ENCODE measurements at places on chromosomes 3 and 15. TPM values are rescaled to one million over a fixed set of nuclear protein-coding genes. Genes with fewer than 3 reads are reported as not detected.

The HPS3 gene
- total RNA-seq, result 34.7 TPM

The ALDH1L1 gene
- total RNA-seq, result 0.19 TPM

The LSM3 gene
- 21.4 TPM for total RNA-seq

The PTH1R gene
- total RNA-seq, result 0.28 TPM

The METTL6 gene
- total RNA-seq, result 30.8 TPM

The AADAC gene
- total RNA-seq, result 20.8 TPM

The TF gene
- total RNA-seq, result 1.1 TPM

The BNC1 gene
- 0.49 TPM for total RNA-seq

The MYEF2 gene
- 17.3 TPM for total RNA-seq

The MASP1 gene
- 0.06 TPM for total RNA-seq

The PRR20G gene
- not detected for total RNA-seq

The MIX23 gene
- total RNA-seq, result 57.7 TPM

The SNX33 gene
- 16.1 TPM for total RNA-seq

The ADAMTS17 gene
- 0.20 TPM for total RNA-seq

The EXD1 gene
- not detected for total RNA-seq

The ZKSCAN7 gene
- not detected for total RNA-seq

The GPR62 gene
- not detected for total RNA-seq

The CCDC33 gene
- total RNA-seq, result 7.6 TPM

The ARPIN gene
- 12.6 TPM for total RNA-seq

The ISLR2 gene
- total RNA-seq, result 0.29 TPM

The FSD2 gene
- not detected for total RNA-seq

The CYP1A2 gene
- not detected for total RNA-seq

The SAMD7 gene
- total RNA-seq, result not detected

The SERINC4 gene
- 0.12 TPM for total RNA-seq

The CFAP91 gene
- total RNA-seq, result 0.27 TPM

The TMEM45A gene
- total RNA-seq, result 2.4 TPM

The IGF2BP2 gene
- total RNA-seq, result 8.0 TPM

The LRTM1 gene
- not detected for total RNA-seq

The FBXL22 gene
- 0.30 TPM for total RNA-seq

The AP3B2 gene
- 0.64 TPM for total RNA-seq

The KNG1 gene
- total RNA-seq, result not detected

The C3orf22 gene
- not detected for total RNA-seq

Data from A549 treated with DMSO at 1 μM for 4 hours (cell line).